ENCODE measurements at places on chromosomes 5 and 9. TPM values are rescaled to one million over a fixed set of nuclear protein-coding genes. Genes with fewer than 3 reads are reported as not detected.

- H3K4me1 ChIP-seq: no peaks in the 10 kb centered on the region
- H3K4me3 ChIP-seq: no peak overlapping the region
- DNase-seq: no peak
- H3K27me3 ChIP-seq: no peaks in the 10 kb centered on the region
- no peaks in the 10 kb centered on the region for H3K36me3 ChIP-seq
Measured at GRCh38 chr5:178291161-178291561, 58.6 kb upstream of the PHYKPL start.

DNA sequence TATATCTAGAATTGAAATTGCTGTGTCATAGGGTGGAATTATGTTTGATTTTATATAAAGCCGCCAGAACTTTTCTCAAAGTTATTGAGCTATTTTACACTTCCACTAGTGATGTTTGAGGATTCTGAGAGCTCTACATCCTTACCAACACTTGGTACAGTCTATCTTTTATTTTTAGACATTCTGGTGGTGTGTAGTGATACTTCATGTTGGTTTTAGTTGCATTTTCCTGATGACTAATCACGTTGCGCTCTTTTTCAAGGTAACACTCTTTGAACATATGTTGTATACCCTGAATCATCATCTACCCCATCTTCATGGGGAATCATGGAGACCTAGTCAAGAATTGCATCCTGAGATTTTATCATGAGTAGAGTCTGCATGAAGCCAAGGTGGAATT is 141.7 kb downstream of the NXNL2 start:
- H3K27ac ChIP-seq: no peak overlapping the region
- no peak for DNase-seq
- no peaks in the 10 kb centered on the region for H3K36me3 ChIP-seq
- no peak overlapping the region for H3K4me3 ChIP-seq
- no peaks in the 10 kb centered on the region for H3K27me3 ChIP-seq
- no peaks in the 10 kb centered on the region for H3K4me1 ChIP-seq

- no peaks in the 10 kb centered on the region for H3K27me3 ChIP-seq
- peaks cover 53% of the 10 kb centered on the region for H3K36me3 ChIP-seq
- no peak overlapping the region for H3K4me3 ChIP-seq
- no peak for DNase-seq
Measured at GRCh38 chr5:132428484-132429462, 59.3 kb downstream of the SLC22A5 start.

- H3K27ac ChIP-seq: no peak overlapping the region
- H3K36me3 ChIP-seq: no peaks in the 10 kb centered on the region
- no peak for DNase-seq
- H3K4me1 ChIP-seq: no peaks in the 10 kb centered on the region
Measured at GRCh38 chr5:98349251-98349989, 424.0 kb upstream of the RGMB start.

DNA sequence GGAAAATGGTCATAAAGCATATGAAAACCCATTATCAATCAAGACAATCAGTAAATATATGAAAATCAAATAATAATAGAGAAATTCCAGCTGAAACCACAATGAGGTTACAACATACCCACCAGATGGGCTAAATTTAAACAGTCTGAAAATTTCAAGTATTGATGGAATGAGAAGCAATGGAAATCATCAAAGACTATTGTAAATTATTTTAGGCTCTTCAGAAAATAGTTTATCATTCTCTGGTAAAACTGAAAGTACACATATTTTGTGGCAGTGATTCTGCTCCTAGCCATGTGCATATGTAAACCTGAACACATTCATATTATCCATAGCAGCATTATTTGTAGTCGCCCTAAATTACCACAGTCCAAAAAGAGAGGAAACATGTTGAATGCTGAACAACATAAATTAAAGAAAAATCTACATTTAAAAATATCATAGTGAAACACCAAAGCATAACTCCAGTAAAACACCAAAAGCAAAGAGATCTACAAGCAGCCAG is 215.3 kb downstream of the PRELID2 start:
- no peaks in the 10 kb centered on the region for H3K36me3 ChIP-seq
- no peaks in the 10 kb centered on the region for H3K4me1 ChIP-seq
- no peak overlapping the region for H3K4me3 ChIP-seq

DNA sequence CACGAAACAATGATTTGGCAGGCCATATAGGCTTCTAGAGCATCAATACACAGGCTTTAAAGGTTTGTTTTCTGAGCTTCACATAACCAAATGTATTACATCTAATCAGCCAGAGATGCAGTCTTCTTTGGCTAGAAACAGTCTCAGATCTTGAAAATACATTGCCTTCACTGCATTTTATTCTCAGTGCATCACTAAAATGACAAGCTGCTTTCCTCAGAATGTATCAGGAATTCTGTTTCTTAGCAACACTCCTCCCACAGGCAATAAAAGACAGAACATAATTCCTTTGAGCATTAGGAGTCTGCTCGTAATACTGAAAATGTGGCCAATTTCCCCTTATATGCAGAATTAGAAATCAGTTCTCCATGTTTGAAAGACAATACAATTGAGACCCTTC is 36.9 kb downstream of the FEM1C start:
- H3K36me3 ChIP-seq: no peaks in the 10 kb centered on the region
- H3K4me1 ChIP-seq: peaks cover 2% of the 10 kb centered on the region
- no peak for DNase-seq
- no peak overlapping the region for H3K4me3 ChIP-seq

GRCh38 chr5:28543473-28544098 is 1505.2 kb upstream of the CDH9 start:
- H3K27ac ChIP-seq: no peak overlapping the region
- no peaks in the 10 kb centered on the region for H3K36me3 ChIP-seq
- H3K4me1 ChIP-seq: no peaks in the 10 kb centered on the region
- no peak overlapping the region for H3K4me3 ChIP-seq
- H3K27me3 ChIP-seq: no peaks in the 10 kb centered on the region

GRCh38 chr9:127140181-127140580 is 17.7 kb upstream of the ANGPTL2 start:
- no peak for DNase-seq
- no peak overlapping the region for H3K4me3 ChIP-seq
- H3K4me1 ChIP-seq: no peaks in the 10 kb centered on the region
- peaks cover 33% of the 10 kb centered on the region for H3K27me3 ChIP-seq

GRCh38 chr5:81852291-81853029 is 101.6 kb upstream of the SSBP2 start:
- H3K4me1 ChIP-seq: peaks cover 41% of the 10 kb centered on the region
- no peak for DNase-seq
- H3K27ac ChIP-seq: peak overlapping the region; percentile 69
- H3K4me3 ChIP-seq: peak overlapping the region; percentile 73
- no peaks in the 10 kb centered on the region for H3K36me3 ChIP-seq

GRCh38 chr9:2179567-2179966 is 164.4 kb downstream of the SMARCA2 start:
- no peak overlapping the region for H3K4me3 ChIP-seq
- H3K36me3 ChIP-seq: peaks cover 17% of the 10 kb centered on the region
- no peaks in the 10 kb centered on the region for H3K27me3 ChIP-seq
- H3K4me1 ChIP-seq: no peaks in the 10 kb centered on the region

- peaks cover 73% of the 10 kb centered on the region for H3K27me3 ChIP-seq
- H3K4me3 ChIP-seq: peak overlapping the region; percentile 75
- H3K4me1 ChIP-seq: peaks cover 12% of the 10 kb centered on the region
- H3K36me3 ChIP-seq: no peaks in the 10 kb centered on the region
- H3K27ac ChIP-seq: no peak overlapping the region
Measured at GRCh38 chr5:77630114-77630680, 8.3 kb downstream of the OTP start.

DNA sequence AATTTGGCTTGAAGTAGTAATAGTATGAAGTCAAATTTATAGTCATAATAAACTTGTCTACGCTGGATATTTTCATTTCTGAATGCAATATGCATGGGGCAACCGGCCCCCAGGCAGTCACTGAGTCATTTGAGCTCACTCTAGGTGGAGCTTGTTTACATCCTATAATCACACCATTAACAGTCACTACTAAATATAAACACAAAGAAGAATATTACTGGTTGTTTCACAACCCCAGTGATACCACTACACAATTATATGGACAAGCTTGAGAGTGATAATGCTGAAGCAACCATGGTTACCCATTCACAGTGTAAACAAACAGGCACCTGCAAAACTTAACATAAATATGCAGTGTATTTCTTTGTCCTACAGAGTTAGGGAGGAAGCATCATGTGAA is 68.7 kb downstream of the MARCHF3 start:
- H3K4me3 ChIP-seq: no peak overlapping the region
- no peak overlapping the region for H3K27ac ChIP-seq
- peaks cover 3% of the 10 kb centered on the region for H3K4me1 ChIP-seq
- H3K27me3 ChIP-seq: peaks cover 10% of the 10 kb centered on the region
- no peak for DNase-seq
- H3K36me3 ChIP-seq: no peaks in the 10 kb centered on the region

DNA sequence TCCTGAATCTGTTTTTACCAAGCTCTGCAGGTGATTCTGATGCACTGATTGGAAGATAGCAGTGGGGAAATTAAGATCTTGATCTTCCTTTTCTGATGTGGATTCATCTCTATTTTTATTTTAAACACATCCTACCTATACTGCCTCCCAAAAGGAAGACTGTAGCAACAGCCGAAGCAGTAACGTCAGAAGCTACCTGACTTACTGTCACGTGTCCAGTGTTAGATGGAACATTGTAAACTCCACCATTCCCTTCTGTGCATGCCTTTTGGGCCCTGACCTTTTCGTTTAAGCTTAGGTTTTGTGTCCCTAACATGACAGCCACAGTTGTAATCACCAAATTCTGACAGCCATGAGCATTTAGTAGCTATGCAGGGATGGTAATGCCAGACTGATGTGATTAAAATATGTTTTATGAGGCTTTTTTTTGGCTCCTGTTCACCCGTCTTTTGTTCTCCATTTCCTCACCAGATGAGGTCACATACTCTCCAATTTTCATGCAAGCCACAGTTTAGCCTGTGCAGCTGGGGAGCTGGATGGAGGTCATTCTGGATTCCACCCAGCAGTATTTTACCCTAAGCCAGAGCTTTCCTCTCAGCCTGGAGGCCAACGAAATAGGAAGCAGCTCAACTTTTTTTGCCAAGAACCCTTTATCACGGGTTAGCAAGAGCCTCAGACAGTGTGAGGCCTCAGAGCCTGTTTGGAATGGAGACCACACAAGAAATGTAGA is 15.6 kb upstream of the FOXD1 start:
- H3K4me3 ChIP-seq: no peak overlapping the region
- no peaks in the 10 kb centered on the region for H3K4me1 ChIP-seq
- no peak overlapping the region for H3K27ac ChIP-seq
- no peak for DNase-seq
- no peaks in the 10 kb centered on the region for H3K36me3 ChIP-seq

GRCh38 chr9:107284636-107285035 is 1.6 kb downstream of the RAD23B start:
- no peaks in the 10 kb centered on the region for H3K27me3 ChIP-seq
- H3K36me3 ChIP-seq: peaks cover 30% of the 10 kb centered on the region
- H3K27ac ChIP-seq: peak overlapping the region; percentile 92
- H3K4me1 ChIP-seq: peaks cover 58% of the 10 kb centered on the region

- peaks cover 78% of the 10 kb centered on the region for H3K4me1 ChIP-seq
- peak overlapping the region; percentile 98 for H3K4me3 ChIP-seq
- no peaks in the 10 kb centered on the region for H3K27me3 ChIP-seq
- H3K36me3 ChIP-seq: peaks cover 86% of the 10 kb centered on the region
Measured at GRCh38 chr5:151079838-151080612, 809 bp downstream of the TNIP1 start.

DNA sequence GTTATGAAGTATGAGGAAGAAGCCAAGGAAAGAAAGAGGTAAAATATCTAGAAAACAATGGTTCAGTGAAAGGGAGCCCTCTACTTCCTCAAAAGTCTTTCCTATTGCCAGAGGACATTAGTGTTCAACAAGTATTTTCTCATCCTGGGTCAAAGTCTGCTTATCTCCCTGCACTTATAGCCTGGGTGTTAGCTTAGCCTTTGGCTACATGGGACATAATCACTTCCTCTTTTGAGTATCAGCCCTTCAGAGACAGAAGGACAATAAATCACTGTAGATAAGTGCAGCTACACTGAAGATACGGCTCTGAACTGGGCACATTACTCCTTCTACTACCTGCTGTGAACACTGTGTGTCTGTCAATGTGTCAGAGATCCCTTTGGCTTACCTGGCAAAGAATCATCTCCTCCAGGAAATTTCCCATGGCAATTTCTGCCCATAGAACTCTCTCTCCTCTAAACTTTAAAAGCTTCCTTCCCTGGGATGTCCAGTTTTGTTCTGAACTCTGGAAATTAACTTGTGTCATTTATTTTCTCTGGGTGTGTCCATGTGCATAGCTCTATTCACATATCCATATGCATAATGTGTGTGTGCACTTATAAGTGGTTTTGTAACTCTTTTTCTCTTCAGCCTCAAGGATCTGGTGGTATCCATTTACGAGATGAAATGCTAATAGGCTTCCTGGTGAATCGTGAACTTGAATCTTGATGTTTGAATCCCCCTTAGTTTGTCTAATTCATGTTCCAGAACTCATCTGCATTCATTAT is 30.0 kb upstream of the RECK start:
- peaks cover 31% of the 10 kb centered on the region for H3K27me3 ChIP-seq
- no peak overlapping the region for H3K4me3 ChIP-seq
- DNase-seq: no peak
- peaks cover 19% of the 10 kb centered on the region for H3K4me1 ChIP-seq
- no peak overlapping the region for H3K27ac ChIP-seq

- no peaks in the 10 kb centered on the region for H3K4me1 ChIP-seq
- H3K36me3 ChIP-seq: no peaks in the 10 kb centered on the region
- no peak for DNase-seq
- no peak overlapping the region for H3K27ac ChIP-seq
- no peaks in the 10 kb centered on the region for H3K27me3 ChIP-seq
Measured at GRCh38 chr5:16265141-16265540, 85.5 kb upstream of the MARCHF11 start.

GRCh38 chr5:29016067-29016466 is 1977.7 kb upstream of the CDH9 start:
- no peak for DNase-seq
- no peak overlapping the region for H3K27ac ChIP-seq
- no peaks in the 10 kb centered on the region for H3K4me1 ChIP-seq
- no peaks in the 10 kb centered on the region for H3K27me3 ChIP-seq

DNA sequence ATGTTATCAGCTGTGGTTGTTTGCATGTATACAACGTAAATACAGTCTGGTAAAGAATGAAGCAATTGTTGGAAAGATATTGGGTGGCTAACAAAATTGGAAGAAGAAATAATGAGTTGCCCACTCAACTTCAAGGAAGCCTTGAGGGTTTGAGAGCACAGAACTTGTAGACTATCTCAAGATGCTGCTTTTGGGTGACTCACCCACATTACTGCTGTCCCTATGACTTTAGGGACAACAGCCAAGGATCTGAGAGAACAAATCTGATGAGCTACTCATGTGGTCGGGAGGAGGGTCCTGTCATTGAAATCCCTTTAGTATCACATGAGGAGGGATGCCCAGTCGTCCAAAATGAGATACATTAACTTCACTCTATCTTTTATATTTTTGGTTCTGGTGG is 261.8 kb downstream of the GAS1 start:
- H3K4me3 ChIP-seq: no peak overlapping the region
- no peak overlapping the region for H3K27ac ChIP-seq
- H3K36me3 ChIP-seq: no peaks in the 10 kb centered on the region

- H3K27me3 ChIP-seq: no peaks in the 10 kb centered on the region
- DNase-seq: no peak
- peaks cover 49% of the 10 kb centered on the region for H3K36me3 ChIP-seq
- H3K4me3 ChIP-seq: no peak overlapping the region
- H3K27ac ChIP-seq: no peak overlapping the region
- H3K4me1 ChIP-seq: peaks cover 52% of the 10 kb centered on the region
Measured at GRCh38 chr5:68230285-68230684, 14.7 kb downstream of the PIK3R1 start.

SPAAR gene
- total RNA-seq: not detected

FAM53C gene
- 26.1 TPM for total RNA-seq

ANKRD31 gene
- 0.28 TPM for total RNA-seq

SPINK4 gene
- total RNA-seq: not detected

ZDHHC11B gene
- total RNA-seq: 0.07 TPM

SOHLH1 gene
- not detected for total RNA-seq

RNF208 gene
- 10.1 TPM for total RNA-seq
